HFF-Myc (cell line): ENCODE measurements at places on chromosomes 7 and 10.

- DNase-seq = no peak
Measured at GRCh38 chr10:106935978-106936451, 228.5 kb downstream of the SORCS1 start.

DNA sequence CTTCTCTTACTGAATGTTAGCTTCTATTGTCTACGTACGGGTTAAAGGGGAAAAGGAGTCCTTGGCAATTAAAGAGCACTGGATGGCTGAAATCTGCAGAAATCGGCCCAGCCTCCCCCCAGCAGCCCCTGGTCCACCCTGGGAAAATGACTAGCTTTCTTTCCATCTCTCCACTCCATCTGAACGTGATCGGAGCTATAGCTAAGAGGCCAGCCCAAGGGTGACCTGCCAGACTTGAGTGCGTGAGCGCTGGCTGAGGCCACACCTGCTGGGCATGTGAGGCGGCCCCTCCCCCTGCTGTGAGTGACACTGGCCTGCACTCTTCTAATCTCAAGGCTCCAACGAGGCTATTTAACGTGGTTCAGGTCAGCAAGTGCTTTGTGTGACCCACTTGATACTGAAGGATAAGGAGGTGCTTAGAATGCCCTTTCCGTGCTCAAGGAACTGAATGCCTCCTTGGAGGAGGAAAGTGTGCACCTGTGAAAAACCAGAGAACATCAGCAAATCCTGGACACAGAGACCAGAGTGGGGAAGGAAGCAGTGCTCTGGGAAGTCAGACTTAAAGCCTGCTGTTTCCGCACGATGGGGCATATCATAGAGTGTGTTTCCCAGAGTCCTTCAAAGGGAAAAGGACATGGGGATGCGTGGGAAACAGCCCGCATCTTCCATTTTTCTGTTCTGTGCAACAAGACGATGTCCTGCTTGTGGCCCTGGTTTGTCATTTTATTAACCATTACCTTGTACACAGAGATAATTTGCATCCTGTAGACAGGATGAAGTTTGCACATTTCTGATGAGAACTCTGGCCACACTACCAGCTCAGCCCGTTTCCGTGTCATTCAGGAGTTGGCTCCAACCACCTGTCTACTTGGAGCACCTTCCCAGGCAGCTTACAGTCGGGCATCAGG lies 12.5 kb upstream of the MNX1 start:
- DNase-seq = no peak

GRCh38 chr7:10708447-10708846 lies 265.2 kb upstream of the PHF14 start:
- DNase-seq = no peak

DNA sequence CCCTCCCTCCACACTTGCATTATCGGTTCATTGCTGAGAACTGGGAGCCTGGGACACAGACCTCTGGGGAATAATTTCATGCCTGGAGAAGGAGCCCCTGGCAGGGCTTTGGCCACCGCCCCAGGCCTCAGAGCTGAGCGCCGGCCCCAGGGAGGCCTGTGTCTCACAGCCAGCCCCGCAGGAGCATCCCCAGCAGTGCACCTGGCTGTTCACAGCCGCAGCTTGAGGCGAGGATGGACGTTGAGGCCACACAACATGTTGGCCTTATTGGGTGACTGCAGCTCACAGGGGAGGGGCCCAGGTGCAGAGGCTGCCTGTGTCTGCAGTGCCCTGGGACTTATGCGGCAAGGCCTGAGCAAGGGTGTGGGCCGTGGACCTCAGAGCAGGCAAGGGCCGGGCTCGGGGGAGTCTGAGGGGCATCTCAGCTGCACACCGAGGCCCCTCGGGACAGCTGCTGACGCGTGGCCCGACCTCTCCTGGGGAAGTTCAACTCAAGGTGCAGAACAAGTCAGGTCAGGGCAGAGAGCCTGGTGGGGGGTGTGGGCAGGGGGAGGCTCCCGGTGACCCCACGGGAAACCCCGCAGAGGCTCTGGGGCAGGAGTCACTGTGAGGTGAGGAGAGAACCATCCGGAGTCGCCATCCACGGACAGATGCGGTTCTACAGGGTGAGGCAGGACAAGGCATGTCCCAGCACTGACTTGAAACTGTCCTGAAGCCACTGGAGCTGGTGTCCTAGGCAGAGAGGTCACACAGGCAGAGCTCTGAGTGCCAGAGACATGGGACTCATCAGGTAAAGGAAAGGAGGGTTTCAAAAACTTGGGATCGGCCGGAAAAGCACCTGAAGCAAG lies 13.1 kb upstream of the UBE3C start:
- no peak for DNase-seq

DNA sequence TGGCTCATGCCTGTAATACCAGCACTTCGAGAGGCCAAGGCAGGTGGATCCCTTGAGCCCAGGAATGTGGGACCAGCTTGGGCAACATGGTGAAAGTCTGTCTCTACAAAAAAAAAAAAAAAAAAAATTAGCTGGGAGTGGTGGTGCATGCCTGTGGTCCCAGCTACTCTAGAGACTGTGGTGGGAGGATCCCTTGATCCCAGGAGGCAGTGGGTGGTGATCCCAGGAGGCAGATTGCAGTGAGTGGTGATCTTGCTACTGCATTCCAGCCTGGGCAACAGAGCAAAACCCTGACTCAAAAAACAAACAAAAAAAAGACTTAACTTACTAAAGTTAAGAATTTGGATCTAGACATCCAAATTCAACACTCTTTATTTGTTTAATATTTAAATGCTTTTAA lies 10.2 kb upstream of the ADO start:
- no peak for DNase-seq

DNA sequence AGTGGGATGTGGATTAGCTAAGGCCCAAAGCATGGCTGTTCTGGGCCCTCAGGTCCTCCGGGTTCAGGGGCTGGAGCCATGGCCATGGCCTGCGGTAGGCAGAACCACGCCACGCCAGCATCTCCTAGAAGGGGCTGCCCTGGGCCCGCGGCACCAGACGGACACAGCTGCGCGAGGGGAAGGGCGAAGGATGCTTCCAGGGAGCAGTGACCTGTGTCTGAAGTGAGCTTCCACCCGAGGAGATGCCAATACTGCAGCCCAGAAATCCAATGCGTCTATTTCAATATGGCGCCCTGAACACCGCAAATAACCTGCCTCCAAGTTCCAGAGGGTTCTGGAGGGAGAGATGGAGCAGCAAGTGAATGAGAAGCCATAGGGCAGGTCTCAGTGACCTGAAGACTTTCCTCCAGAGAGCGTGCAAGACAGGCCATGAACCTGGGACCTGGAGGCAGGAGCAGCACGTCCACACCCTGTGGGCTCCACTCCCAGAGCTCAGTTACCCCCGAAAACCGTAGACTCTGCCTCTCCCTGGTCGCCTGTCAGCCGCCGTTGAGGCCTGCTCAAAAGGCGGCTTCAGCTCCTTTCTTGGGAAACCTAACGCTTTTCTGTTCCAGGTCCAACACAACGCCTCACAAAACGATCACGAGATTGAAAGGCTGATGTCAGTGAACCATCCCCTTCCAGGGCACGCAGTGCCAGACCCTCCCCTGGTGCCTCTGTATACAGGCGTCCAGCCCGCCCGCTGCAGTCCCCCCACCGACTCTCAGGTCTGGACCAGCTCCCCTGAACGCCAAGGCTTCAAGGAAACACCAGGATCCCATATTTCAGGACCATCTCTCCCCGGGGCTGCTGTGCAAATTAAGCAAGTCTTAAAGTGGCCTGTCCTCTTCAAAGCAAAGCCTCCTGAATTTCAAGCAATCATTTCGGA lies 37.4 kb downstream of the AMZ1 start:
- no peak for DNase-seq

GRCh38 chr10:70363292-70363691 lies 19.1 kb downstream of the LRRC20 start:
- no peak for DNase-seq

DNA sequence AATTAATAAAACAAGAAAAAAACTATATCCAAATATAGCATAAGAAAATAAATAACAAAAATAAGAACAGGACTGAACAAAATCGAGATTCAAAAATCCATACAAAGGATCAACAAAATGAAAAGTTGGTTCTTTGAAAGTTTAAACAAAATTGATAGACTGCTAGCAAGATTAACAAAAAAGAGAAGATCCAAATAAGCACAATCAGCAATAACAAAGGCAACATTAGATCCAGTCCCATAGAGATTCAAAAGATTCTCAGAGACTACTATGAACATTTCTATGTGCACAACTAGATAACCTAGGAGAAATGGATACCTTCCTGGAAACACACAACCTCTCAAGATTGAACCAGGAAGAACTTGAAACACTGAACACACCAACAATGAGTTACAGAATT lies 534.6 kb downstream of the PCDH15 start:
- DNase-seq = no peak

GRCh38 chr7:95045236-95045923 lies 138.0 kb downstream of the PPP1R9A start:
- no peak for DNase-seq

DNA sequence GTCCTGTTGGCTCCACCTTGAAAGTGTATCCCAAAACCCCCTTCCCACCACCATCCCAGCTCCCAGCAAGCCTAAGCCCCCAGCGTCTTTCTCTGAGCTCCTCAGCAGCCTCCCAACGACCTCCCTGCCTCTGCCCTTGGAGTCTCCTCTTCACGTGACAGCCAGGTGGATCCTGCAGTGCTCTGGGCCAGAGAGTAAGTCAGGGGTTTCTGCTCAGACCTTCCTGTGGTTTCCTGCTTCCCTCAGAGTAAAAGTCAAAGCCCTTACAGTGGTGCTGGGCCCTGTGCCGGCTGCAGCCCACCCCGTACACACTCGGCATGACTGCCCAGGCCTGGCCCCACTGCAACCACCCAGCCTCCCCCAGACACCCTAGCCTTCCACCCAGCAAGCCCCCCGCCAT lies 51.9 kb downstream of the OAT start:
- no peak for DNase-seq

- DNase-seq = no peak
Measured at GRCh38 chr7:55475855-55476803, 96.2 kb downstream of the VOPP1 start.

GRCh38 chr10:93198401-93199131 lies 124.9 kb downstream of the CYP26A1 start:
- no peak for DNase-seq

- no peak for DNase-seq
Measured at GRCh38 chr10:122323189-122323588, 51.3 kb upstream of the PLEKHA1 start.

DNA sequence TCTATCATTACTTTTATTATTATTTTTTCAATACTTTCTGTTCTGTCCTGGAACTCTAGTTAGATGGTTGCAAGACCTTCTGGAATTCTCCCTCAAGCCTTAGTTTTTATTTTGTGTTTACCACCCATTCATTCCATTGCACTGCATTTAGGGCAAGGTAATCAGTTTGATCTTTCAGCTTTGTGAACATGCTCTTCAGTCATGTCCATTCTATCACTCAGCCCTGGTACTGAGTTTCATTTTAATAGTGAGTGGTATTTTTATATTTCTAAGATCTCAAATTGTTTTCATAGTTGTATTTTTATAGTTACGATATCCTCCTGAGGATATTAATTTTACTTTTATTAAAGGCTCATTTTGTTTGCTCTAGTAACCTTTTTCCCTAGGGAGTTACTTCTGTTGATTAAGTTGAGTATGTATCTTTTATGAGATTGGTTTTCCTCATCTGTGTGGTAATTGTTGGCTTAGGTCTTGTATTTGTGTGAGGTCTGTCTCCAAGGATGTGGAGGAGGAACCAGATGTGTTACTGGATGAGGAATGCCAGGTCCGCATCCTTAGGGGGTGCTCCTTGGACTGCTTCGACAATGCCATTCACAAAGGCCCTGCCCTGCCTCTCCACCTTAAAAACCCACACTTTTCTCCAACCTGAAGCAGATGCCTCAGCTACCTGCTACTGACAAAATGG lies 46.7 kb upstream of the RAB18 start:
- DNase-seq = no peak

DNA sequence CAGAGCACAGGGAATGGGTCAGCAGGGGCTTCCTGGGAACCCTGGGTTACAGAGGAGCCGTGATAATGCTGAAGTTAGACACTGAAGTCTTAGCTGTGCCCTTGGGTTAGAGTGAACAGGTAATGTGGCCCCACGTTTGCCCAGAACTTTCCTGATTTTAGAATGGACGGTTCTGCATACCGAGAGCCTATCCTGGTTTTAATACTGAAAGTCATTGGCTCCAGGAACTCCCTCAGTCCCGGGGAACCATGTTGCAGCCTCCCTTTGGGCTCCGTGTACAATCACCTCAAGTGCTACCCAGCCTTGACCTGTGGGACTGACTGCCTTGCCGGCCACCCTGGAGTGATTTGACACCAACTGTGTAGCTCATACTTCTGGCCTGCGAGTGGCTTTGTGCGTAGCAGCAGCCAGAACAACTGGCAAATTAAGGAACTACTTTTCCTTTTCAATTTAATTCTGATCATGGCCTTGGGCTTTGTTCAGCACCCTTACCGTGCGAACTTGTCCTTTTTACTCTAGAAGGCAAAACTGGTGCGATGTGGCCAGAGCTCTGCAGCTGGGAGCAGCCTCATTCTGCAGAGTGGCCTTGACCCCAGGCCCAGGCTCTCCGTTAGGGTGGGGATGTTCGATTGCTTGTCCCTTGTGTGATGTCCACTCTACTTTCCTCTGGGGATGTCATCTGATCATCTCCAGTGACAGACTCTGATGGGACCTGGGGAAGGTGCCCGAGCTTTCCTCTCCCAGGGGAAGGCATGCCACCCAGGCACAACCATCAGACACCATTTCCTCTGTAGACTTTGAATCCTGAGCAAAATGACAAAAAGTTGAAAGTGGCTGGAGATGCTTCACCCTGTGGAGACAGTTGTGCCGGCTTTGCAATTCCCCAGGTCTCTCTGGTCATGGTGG lies 265.9 kb downstream of the GLRX3 start:
- no peak for DNase-seq

- no peak for DNase-seq
Measured at GRCh38 chr7:33530664-33531063, 374.7 kb upstream of the BMPER start.

DNA sequence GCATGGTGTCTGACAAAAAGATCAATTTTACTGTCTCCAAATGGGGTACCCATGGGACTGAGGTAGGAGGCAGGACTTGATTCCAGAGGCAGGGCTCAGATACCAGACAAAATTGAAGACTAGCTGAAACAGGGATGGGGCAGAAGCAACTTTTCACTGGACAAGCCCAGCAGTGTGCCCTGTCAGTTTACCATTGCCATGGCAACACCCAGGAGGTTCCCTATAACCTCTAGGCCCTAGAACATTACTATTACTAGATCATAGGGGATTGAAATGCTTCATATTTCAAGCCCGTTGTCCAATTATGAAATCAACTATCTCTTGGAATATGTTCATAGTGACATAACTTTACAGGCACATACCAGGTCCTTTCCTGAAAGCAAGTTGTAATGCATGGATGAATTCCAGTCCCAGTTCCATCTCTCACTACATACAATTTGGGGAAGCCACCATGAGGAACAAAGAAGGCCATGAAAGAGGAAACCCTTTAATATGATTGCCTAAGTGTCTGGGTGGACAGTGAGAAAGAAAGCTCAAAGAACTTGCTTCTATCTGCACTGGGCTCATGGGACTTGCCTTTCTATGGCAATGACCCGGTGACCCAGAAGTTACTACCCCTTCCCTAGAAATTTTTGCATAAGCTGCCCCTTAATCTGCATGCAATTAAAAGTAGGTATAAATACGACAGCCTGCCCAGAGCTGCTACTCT lies 557.9 kb downstream of the KCNMA1 start:
- no peak for DNase-seq

- no peak for DNase-seq
Measured at GRCh38 chr10:691216-691615, 1.7 kb upstream of the DIP2C start.
